Epithelial cell of proximal tubule (primary cell): ENCODE measurements at places on chromosomes 3 and 15.

GRCh38 chr15:78907577-78907976, 34.9 kb downstream of the MORF4L1 start:
- DNase-seq, result no peak

DNA sequence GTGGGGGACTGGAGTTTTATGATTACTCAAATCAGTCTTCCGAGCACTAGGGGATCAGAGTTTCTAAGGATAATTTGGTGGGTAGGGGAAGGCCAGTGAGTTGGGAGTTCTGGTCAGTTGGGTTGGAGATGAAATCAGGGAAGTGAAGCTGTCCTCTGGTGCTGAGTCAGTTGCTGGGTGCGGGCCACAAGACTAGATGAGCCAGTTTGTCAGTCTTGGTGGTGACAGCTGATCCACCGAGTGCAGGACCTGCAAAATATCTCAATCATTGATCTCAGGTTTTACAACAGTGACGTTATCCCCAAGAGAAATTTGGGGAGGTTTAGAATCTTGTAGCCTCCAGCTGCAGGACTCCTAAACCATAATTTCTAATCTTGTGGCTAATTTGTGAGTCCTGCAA, 249.4 kb downstream of the FAM43A start:
- DNase-seq, result no peak

- no peak for DNase-seq
Observed at GRCh38 chr3:117454254-117454653, 744.7 kb downstream of the TUSC7 start.

GRCh38 chr3:101588616-101589015, 14.6 kb downstream of the PCNP start:
- DNase-seq, result no peak

DNA sequence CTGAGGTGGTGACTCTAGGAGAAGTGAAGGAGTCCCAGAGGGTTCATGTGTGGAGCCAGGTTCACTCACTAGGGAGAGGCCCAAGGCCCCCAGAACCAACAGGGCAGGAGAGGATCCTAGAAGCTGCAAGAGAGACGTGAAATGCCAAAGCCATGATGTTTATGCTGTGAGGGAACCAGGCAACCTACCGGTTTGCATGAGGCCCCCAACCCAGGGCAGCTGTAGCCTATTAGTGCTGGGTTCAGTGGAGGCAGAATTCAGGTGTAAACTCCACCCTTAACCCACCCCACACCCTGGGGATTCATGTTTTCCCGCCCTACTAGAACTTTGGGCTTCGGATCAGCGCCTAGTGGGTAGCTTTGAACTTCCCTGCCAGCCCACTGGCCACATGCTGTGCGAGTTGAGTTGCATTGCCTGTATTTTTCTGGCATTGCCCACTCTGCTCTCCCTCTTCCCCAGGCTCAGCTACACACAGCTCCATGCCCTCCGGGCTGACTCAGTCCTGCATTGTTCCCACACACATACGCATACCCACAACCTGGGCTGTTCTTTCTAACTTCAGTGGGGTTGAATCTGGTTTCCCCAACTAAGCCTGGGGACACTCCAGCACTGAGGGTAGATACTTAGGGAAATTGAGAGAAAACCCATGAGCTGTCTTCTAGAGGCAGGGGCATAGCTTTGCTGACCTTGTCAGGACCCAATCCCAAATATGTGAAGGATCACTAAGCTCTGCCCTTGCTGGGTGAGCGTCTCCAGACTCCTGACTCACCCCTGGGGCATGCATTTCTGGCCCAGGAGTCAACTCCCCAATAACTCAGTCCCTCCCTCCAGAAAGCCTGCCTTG, 2.0 kb upstream of the ZBTB47 start:
- peak; percentile 26 for DNase-seq

DNA sequence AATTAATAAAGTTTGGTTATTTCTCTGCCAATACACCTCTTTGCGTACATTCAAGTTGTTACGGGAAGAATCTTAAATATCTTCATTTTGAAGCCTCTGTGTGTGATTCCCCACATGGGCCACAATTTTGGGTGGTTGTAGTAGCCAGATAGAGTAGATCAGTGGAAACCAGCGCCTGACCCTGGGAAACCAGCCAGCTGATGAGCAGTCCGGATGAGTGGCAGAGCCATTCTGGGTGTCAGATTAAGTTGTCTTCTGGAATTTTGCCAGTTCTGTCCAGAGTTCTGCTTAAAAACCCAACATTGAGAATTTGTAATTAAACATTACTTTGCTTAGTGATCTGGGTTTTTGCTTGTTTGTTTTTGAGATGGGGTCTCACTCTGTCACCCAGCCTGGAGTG, 49.7 kb downstream of the MRPS25 start:
- DNase-seq, result no peak

- DNase-seq, result no peak
Observed at GRCh38 chr15:89472785-89473256, 23.6 kb downstream of the RHCG start.

DNA sequence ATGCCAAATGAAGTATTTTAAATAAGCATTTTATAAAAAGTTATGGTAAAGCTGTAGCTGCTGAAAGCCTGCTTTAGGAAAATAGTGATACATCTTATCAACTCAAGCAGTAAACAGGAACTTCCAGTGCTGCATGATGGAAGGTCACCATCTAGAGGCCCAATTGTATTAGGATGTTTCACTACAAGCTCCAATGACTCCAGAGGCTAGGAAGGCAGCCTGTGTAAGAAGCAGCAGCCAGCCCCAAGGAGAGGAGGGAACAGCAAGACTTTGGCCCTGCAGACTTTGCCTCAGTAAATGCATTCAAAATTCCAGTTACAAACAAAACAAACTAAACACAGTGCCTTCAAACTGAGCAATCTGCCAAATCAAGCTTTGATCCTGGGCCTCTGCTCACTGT, 32.1 kb downstream of the ILDR1 start:
- no peak for DNase-seq

DNA sequence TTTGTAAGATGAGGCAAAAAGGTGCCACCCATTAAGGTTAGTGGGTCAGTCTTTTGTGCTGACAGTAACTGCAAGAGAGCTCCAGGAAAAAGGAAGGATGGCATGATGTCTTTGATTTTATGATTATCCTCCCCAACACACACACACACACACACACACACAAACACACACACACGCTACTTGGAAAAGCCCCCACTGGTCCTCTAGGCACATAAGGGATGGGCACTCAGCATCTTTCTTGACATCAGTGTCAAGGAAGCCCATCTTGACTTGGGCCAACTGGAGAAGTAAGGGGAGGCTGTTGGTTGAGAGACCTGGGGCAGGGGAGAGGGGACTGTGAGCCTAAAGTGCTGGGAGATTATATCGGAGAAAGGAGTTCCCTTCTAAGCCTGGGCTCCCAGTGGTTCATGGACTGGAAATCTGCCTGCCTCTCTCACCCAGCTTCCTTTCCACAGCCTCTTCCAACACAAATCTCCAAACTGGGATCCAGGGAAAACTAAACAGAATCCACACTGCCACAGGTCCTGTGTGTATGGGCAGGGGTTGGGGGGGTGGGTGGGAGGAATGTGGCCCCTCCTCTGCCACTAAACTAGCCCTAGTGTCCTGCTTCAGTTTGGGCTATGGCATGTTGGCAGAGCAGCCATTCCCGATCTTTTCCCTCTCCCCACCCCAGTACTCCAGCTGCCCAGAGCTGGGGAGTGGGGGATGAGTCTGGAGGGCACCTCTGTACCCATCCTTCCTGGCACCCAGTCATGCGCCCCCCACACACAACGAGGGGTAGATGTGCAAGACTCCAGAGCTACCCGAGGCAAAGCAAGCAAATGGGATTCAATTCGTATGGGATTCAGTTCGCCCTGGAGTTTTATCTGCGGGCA, 1.6 kb downstream of the AMOTL2 start:
- DNase-seq, result no peak

DNA sequence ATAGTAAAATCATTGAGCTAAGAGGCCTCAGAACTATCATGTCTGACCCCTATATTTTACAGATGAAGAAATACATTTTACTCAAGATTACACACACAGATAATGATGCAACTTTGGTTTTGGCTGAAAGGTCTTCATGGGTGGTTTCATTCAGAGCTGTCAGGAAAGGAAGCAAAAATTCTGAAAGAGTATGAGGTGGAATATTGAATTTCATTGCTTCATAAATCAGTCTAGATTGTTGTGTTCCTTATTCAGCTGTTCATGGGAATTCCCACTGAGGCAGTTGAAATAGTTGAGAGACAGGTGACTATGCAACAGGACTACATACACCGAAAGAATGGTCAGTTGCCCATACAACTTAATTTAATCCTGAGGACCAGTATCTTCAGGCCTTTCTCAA, 39.4 kb downstream of the CD200 start:
- no peak for DNase-seq

GRCh38 chr3:184912163-184912562, 100.2 kb downstream of the VPS8 start:
- DNase-seq, result no peak

DNA sequence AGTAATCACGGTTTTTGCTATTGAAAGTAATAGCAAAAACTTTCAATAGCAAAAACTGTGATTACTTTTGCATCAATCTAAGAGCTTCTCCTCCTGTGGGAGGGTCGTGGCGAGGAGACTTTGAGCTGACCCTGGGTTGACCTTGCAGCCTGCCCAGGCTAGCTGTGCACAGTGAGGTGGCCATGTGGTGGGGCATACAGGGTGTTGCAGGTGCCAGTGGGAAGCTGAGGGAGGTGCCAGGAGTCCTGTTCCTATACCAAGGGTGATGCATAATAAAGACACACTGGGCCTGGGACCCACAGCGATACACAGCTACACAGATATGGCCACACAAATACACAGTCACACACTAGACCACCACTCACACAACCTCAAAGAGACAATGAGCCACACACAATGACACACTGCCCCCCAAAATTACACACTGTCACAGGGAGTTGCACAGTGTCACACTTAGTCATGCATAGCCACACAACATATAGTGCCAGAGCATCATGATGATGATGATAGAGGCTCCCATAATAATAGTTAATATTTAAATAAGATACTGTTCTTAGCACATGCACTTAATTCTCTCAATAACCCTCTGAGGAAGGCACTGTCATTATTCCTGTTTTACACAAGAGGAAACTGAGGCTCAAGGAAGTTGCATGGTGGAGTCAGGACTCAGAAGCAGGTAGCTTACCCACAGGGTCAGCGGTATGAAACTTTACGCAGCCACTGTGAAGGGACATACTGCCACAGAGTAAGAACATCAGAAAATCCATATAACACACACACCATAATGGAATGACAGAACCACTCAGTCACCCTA, 6.3 kb downstream of the PLCD1 start:
- no peak for DNase-seq

GRCh38 chr3:24604215-24604614, 109.6 kb upstream of the THRB start:
- DNase-seq, result no peak

GRCh38 chr3:185961675-185962232, 23.9 kb upstream of the TRA2B start:
- DNase-seq, result no peak

- no peak for DNase-seq
Observed at GRCh38 chr15:68230157-68231100, 901 bp upstream of the CLN6 start.

- DNase-seq, result no peak
Observed at GRCh38 chr3:192890347-192891335, 27.0 kb downstream of the MB21D2 start.

DNA sequence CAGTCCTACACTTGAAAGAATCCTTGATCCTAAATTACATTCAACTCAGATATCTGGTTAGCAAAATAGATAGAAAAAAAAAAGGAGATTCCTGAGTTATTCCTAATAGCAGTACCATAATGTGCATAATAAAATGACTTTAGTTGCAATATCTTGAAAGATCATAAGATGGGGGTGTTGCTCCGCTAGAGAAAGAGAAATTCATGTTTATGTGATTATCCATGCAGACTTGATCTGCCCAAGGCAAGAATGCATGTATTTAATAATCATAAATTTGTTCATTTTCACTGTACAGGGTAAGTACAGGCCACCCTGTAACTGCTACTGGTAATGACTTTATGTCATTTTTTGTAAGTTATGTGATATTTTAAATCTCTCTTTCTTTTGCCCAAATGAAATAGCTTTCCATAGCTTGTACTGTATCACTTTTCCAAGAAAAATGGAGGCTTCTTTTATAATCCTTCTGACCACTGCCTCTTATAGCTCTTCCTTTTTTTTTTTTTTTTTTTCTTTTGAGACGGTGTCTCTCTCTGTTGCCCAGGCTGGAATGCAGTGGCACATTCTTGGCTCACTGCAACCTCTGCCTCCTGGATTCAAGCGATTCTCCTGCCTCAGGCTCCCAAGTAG, 84.6 kb downstream of the HCN4 start:
- DNase-seq, result no peak

- DNase-seq, result no peak
Observed at GRCh38 chr15:38602910-38603670, 38.5 kb upstream of the RASGRP1 start.

DNA sequence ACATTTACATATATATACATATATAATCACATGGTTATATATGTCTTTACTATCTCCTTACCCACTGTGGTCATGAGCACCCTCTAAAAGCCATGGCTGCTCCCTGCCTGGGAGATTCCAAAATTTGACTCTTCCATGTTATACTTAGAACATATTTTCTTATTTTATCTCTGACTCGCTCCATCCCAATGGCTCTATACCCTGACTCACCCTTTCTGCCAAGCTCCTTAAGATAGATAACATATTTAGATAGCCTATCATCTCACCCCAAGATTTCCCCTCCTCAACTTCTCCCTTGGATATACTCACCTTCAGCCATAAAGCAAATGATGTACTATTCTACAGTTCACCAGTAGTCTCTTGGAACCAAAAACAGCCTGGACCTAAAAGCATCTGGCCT, 65.1 kb downstream of the CD200R1L start:
- DNase-seq, result no peak

DNA sequence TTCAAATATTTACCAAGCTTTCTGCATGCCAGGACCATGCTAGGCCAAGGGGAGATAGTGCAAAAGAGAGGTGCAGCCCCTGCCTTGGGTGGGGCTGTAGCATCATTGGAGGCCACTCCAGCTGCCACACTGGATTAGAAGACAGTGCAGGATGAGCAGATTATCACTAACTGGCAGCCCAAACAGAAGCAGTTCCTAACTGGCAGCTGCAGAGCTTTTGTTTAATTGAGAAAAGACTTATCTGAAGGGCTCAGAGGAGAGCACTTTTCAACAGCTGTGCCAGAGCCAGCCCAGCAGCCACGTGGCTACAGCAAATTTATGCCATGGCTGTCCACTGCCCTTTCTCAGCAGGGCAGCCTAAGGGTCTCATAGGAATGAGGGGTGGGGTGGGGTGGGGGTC, 13.5 kb upstream of the ACSBG1 start:
- DNase-seq, result no peak

- no peak for DNase-seq
Observed at GRCh38 chr3:156677536-156677935, 3.1 kb downstream of the TIPARP start.

DNA sequence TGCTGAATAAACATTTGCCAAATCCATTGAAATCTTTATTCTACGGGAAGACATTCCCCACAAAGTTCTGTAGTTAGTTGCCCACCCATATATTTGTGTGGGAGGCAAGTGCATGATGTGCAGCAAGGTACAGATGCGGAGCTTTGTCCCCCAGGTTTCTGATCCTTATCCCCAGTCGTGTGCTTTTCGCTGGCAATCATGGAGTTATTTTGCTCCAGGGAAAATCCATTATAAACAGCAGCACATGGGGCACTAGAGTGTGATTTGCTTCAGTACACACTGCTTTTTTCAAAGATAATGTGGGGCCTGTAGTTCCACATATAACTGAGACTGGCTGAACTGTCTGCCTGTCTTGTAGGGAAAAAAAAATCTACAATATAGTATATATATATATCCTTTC, 132.1 kb downstream of the FEZF2 start:
- no peak for DNase-seq

- no peak for DNase-seq
Observed at GRCh38 chr15:51198701-51199232, 104.1 kb upstream of the TNFAIP8L3 start.
